Testis (tissue), 5 donors: ENCODE measurements at places on chromosomes 6 and 20. TPM values are rescaled to one million over a fixed set of nuclear protein-coding genes. Genes with fewer than 3 reads are reported as not detected.

- DNase-seq: peak; percentile 13
Observed at GRCh38 chr6:168598251-168599117, 157.5 kb downstream of the SMOC2 start.

The DYNLT2 gene
- total RNA-seq: 15.4 TPM

DNA sequence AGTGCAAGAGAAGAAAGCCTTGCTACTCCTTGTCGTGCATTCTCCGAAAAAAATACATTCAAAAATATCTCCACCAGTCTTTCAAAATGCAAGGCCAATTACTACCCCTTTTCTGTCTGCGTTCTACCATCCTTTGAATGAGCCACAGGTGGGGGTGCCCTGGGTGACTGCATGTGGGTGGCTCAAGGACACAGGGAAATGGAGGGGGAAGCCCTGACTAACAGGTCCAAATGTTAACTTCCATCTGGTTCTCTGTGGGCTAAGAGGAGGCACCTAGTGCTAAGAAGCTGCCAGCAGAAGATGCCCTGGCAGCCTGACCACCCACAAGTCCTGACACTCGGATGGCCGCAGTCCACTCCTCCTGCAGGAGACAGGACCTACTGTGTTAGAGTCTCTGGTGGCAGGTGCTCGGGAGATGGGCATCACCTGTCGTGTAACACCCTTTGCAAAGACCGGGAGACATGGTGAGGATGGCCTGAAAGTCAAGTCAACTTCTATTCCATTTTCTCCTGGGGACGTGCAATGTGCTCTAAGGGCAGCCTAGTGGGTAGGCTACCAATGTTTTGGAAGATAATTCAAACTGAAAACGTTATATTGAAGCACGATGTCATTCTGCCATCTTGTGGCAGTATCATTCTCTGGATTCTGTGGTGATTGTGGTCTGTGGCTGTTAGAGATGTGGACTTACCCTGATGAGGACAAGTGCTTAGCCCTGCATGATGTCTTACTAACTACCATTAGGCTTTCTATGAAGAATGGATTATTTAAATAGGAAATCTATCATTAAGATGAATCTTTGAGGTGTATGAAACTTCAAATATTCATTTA, 27.4 kb upstream of the IGF2R start:
- no peak for DNase-seq

DNA sequence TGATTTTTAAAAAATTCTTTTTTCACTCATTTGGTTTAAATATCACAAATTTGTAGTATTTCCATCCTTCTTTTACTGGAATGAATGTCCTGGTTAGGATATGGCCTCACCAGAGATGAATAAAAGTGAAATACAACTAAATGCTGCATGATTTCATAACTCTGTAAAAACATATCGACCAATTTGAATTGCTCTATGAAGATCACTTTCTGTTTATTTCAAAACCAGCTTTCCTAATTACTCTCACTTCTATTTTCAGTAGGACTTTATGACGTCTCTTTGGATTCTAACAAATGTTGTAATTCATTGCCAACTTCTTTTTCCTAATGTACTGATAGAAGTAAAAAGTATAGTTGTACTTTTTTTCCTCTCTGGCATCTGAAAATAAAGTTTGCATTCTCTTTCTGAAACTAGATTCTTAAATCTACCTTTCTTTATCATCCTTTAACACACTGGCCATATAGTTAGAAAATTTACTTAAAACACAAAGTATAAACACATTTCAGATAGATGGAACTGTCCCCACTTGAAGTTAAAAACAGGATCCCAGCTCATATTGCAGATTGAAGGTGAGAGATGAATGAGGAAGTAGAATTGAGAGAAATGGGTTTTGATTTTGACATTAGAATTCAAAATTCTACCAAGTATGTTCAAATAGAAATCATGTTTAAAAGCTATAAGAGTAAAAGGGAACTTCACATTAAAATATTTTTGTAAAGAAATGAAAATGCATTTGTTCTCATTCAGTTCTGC, 40.3 kb upstream of the IL20RA start:
- DNase-seq: no peak

The CHRNA4 gene
- 7.4 TPM for total RNA-seq

The SLC32A1 gene
- 0.55 TPM for total RNA-seq

- peak; percentile 22 for DNase-seq
Observed at GRCh38 chr6:126643352-126643751, 303.4 kb downstream of the CENPW start.

DNA sequence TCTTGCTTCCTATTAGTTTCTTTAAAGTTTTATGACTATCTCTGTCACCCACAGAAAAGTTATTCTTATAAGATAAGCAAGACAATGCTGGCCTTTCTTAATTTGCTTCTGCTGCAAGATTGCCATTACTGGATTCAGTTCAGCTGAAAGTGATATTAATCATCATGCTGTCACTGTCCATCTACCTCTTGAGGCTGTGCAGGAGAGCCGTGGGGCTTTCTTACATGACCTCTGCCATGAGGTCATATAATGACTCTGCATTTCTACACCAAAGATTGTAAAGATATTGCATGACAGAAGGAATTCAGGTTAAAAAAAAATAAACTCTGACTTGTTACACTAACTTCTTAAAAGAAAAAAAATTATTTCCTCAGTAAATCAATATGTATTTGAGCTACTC, 106.9 kb downstream of the TRDN start:
- DNase-seq: no peak

The QKI gene
- total RNA-seq: 315 TPM

DNA sequence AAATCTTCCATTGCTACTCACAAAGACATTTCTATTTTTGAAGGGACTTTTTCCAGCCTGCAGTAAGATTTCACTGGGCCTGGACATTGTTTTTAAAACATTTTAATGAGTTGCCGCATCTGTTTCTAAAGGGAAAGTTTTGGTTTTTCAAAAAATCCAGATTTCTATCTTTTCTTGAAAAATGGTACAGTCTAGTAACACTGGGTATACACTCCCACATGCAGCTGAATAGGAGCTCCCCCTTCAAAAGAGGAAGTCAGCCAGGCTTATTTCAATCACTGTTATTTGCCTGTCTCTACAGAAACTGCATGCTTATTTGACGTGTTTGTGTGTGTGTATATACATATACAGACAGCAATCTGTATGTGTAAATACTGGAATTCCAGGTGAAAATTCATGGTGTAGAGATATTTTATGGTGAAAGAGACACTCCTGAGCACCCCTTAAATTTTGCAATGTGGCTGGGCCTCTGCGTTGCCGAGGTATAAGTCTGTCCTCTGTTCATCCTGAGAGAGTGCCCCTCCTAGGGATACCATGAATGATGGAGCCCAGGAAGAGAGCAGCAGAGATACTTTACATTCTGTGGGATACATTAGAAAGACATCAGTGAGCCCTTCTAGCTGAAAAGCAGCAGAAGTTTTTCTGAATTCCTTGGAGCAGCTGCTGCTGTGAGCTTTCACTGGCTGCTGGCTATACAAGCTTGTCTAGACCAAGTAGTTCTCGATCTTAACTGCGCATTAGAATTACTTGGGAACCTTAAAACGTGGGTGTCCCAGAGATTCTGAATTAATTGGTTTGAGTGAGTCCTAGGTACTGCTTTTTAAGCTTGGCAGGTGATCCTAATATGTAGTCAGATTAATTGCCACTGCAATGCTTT, 12.0 kb upstream of the ABRACL start:
- DNase-seq: no peak

The SLC4A11 gene
- 9.2 TPM for total RNA-seq

DNA sequence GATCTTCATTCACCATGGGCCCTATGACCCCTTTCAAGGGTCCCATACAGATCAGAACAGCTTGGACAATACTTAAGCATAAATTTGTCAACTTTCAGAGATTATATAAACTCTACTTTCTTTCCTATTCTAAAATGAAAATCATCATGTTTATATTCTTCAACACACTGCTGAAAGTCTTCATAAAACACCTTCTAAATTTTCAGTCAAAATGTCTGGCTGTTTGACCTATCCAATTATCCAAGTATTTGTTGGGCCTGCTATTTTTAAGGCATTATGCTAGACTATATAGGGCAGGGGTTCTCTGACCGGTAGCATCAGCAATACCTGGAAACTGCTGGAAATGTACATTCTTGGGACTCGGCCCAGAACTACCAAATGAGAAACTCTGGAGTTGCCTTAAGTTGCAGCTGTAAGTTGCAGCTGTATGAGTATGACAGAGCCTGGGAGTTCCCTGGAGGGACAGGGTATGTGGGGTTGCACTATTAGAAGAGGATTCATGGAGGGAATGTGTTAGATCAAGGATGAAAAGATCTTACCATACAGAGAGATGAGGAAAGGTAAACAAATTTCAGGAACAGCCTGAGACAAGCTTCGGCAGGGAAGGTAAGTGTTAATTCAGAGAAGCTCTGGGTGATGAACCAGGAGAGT, 293.0 kb downstream of the ADGB start:
- DNase-seq: no peak

The MUCL3 gene
- total RNA-seq: 0.19 TPM

The RFX6 gene
- total RNA-seq: 0.94 TPM

The BICRAL gene
- total RNA-seq: 21.1 TPM

GRCh38 chr6:13985663-13986325, 61.0 kb downstream of the RNF182 start:
- DNase-seq: no peak

The CBLN4 gene
- 3.4 TPM for total RNA-seq

DNA sequence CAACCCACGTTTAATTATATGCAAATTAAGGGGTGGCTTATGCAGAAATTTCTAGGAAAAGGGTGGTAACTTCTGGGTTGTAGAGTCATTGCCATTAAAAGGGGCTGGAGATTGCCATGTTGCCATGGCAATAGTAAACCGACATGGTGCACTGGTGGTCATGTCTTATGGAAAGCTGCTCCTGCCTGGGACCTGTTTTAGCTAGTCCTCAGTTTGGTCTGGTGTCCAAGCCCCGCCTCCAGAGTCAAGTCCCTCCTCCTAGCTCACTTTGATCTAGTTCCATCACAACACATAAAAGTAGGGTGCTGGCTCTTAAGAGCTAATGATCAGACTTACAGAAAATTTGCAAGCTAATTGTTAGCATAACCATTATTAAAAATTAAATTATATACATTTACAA, 5.3 kb downstream of the SLC22A2 start:
- no peak for DNase-seq

- no peak for DNase-seq
Observed at GRCh38 chr6:93751969-93752368, 332.6 kb upstream of the EPHA7 start.

The PPP1R16B gene
- total RNA-seq: 1.3 TPM

The C6orf163 gene
- 17.4 TPM for total RNA-seq

GRCh38 chr6:124054034-124054433, 250.4 kb downstream of the NKAIN2 start:
- no peak for DNase-seq

The GNRH2 gene
- total RNA-seq: not detected

DNA sequence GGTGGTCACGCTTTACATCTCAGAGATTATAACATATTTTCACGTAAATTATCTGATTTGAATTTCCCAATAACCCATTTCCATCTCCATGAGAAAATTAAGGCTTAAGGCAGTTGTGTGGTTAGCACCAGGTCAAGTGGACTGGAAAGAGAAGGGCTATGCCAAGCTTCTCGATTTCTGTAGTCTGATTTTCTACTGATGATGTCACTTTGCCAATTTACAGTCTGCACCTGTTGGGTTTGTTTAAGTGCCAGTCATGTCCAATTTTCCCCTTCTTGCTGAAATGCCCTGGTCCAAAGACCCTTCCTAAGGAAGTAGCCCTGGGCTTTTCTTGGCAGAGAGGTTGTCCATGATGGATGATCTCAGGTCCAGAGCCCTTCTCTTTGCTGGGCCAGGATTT, 562.3 kb upstream of the BTBD3 start:
- no peak for DNase-seq

- DNase-seq: no peak
Observed at GRCh38 chr6:167858086-167858591, 31.4 kb downstream of the AFDN start.

- DNase-seq: no peak
Observed at GRCh38 chr6:72651174-72651573, 29.3 kb downstream of the KCNQ5 start.

The PACRG gene
- total RNA-seq: 84.6 TPM

DNA sequence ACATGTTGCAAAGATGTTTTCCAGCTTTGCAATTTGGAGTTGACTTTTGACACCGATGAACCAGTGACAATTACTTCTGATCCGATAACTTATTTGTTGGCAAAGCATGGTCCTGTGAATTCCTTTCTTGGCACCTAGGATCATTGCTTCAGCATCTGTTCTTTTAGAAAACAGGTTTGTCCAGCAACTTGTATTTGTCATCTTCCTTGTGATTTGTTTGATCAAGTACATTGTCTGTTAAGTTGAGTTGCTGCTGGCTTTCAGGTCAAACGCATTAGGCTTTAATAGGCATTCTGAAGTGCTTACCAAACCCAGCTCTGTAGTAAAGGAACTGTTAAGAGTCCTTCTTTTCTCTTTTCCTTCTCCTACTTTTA, 192.4 kb upstream of the ZNF217 start:
- no peak for DNase-seq

DNA sequence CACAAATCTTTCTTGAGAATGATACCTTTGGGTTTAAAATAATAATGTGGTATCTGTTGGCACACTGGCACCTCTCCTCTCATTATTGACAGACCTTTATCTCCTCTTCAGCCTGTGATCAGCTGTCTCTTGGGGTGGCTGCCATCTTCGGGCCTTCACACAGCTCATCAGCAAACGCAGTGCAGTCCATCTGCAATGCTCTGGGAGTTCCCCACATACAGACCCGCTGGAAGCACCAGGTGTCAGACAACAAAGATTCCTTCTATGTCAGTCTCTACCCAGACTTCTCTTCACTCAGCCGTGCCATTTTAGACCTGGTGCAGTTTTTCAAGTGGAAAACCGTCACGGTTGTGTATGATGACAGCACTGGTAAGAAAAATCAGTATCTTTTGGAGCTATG, 232.8 kb downstream of the GRIK2 start:
- no peak for DNase-seq

The SPDEF gene
- total RNA-seq: 0.62 TPM

The OLIG3 gene
- total RNA-seq: not detected

The NKAPL gene
- 30.1 TPM for total RNA-seq

GRCh38 chr20:56865055-56865454, 235.9 kb downstream of the TFAP2C start:
- DNase-seq: no peak

The DZANK1 gene
- 12.1 TPM for total RNA-seq

DNA sequence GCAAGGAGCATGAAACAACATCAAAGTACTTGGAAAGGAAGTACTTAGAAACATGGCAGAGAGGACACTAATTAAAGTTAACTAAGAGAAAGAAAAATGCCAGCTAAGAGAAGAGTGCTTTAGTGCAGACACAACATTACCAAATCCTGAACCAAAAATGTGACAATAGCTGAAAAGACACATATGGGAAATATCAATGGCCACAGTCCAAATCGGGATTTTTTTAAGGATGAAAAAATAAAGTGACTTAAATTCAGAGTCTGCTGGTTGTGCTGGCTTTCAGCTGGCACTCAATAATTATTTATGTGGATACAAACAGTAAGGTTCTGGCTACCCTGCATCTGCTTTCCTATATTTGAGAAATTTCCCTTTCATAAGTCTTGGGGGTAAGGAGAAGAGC, 12.6 kb upstream of the DST start:
- no peak for DNase-seq

- DNase-seq: no peak
Observed at GRCh38 chr6:137099689-137100403, 55.1 kb upstream of the IL20RA start.

The ATP6V1G2 gene
- total RNA-seq: 3.3 TPM
